ENCODE measurements at places on chromosomes 4 and X.

DNA sequence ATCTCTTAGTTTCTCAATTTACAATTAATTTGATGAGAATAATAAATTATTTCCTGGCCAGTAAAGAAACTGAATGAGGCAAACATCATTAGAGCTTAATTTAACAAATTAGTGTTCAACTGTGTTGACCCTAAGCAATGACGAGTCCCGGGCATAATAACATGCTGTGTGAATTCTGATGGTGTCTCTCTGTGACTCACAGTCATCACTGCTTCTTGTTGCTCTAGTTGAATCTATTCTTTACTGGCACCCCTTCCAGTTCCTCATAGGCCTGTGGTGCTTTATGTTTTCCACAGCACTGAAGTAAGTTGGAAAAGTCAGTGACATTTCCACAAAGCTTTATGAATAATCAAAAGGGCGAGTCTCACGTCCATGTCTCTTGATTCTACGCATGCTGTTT, 57.7 kb upstream of the SLC7A11 start:
- DNase-seq: no peak

DNA sequence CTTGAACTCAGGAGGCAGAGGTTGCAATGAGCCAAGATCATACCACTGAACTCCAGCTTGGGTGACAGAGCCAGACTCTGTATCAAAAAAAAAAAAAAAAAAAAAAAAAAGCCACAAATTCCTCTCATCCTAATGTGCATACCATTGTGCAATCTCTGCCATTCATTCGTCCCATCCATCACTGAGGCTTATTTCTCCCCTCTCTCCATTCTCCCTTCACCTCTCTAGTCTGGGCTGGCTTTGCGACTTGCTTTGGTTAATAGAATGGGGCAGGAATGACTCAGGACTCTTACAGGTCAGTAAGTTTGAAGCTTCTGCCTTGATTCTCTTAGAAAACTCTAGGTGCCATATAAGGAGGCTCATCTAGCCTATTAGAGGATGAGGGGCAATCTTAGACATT, 60.3 kb upstream of the DDX3X start:
- no peak for DNase-seq

- no peak for DNase-seq
These were observed 30.9 kb upstream of the INTS6L start for GRCh38 chrX:135489542-135489941.

DNA sequence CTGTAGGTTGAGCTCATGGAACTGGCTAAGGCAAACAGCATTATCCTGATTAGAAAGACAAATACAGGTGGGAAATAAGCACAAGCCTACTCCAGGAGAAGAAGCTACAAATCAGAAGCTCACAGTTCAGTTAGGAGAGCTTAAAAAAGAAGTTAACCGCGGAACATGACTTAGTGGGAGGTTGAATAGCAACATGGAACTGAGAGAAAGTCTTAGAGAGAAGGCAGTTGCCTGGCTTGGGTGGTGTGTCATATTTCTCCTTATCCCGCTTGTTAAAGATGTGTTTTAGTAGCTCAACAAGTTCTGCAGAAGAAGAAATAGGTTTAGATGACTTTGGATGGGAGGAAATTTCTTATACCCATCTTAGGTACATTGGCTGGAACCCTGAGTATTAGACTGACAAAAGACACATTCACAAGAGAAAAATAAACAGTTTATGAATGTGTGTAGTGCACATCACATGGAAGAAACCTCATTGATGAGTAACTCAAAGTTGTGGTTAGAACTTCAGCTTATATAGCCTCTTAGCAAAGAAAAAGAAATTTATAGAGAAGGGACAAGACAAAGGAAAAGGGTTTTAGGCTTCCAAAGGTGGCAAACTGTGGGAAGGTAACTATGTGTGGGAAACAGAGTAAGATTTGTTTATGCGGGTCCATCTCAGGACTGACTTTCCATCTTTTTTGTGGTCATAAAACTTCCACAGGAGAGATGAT, 37.4 kb upstream of the RXFP1 start:
- DNase-seq: no peak

GRCh38 chr4:7529368-7530080, 94.8 kb upstream of the PSAPL1 start:
- no peak for DNase-seq

All from stimulated activated CD4-positive, alpha-beta T cell treated with anti-CD3 and anti-CD28 coated beads, TNF-alpha, amount 100 ng/mL, for 24 hours (primary cell).